ENCODE measurements at places on chromosomes 4 and X.

GRCh38 chr4:170110285-170110672 is 20.5 kb upstream of the AADAT start:
- no peak for DNase-seq

DNA sequence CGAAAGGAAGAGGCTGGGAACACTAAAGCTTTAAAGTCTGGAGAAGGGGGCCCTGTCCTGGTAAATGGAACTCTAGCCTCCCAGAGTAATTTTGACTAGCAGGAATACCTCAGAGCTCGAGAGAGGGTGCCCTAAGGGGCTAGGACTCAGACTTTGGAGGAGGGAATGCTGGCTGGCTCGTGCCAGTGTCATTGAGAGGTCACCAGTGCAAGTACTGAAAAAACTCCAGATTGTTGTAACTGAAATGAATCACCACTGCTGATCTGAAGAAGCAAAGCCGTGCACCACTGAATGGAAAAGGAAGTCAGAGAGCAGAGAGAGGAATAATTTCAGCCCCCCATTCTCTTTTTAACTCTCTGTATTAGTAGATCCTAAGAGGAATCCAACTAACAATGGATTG is 690.2 kb downstream of the FAT4 start:
- DNase-seq = no peak

DNA sequence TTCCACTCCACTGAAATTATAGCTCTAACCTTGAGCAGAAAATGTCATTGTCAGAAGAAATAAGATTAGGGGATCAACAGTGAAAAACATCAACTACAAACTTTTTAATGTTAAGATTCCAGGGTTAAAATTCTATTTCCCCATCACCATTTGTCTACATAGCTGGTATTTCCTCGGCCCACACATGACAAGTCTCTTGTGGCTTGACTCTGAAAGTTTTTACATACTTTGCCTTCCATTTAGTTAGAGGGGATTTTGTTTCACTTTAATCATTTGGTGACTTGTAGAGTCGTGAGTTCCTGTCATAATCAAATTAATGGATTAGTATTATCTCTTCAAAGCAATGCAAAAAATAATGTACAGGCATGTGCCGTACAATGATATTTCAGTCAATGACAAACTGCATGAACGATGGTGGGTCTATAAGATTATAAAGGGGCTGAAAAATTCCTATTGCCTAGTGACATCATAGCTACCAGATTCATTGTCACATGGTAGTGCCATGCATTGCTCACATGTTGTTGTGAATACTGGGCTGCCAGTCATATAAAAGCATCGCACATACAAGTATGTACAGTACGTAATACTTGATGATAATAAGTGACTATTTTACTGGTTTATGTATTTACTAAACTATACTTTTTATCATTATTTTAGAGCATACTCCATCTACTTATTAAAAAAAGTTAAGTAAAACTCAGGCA is 72.0 kb downstream of the ING2 start:
- DNase-seq = no peak

GRCh38 chr4:40349561-40350198 is 14.5 kb downstream of the CHRNA9 start:
- DNase-seq = no peak
